ENCODE measurements at places on chromosomes 16 and 17. TPM values are rescaled to one million over a fixed set of nuclear protein-coding genes. Genes with fewer than 3 reads are reported as not detected.

DNA sequence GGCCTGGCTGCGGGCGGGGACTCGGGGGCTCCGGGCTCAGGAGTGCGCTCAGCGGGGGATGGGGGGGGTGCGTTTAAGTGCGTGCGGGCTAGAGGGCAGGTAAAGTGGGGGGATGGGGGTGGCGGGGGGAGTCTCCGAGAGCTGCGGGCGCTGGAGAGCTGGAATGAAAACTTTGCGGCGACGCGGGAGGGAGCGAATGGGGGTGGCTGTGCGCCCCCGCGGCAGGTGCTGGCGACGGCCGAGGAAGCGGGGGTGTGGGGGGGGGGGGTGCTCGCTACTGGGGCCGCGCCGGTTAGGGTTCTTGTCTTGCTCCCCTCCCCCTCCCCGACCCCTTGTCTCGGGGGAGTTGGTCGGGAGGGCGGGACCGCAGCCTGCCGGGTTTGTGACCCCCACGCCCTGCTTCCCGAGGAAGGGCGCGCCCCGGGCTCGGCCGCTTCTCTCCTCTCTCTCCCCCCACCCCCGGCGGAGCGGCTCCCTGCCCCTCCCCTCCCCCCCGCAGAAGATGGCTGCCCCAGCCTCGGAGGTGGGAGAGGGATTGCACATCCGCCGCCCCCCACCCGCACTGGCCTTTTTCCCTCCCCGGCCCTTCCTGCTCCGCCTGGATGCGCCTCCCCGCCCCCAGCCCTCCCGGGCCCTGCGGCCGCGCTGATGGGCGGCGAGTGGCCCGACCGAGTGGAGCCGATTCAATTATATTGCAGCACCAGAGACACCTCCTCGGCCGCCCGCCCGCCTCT lies 649 bp downstream of the GSE1 start:
- peak; percentile 24 for DNase-seq

GRCh38 chr17:13027246-13027645 lies 9.4 kb upstream of the ELAC2 start:
- no peak for DNase-seq

DNA sequence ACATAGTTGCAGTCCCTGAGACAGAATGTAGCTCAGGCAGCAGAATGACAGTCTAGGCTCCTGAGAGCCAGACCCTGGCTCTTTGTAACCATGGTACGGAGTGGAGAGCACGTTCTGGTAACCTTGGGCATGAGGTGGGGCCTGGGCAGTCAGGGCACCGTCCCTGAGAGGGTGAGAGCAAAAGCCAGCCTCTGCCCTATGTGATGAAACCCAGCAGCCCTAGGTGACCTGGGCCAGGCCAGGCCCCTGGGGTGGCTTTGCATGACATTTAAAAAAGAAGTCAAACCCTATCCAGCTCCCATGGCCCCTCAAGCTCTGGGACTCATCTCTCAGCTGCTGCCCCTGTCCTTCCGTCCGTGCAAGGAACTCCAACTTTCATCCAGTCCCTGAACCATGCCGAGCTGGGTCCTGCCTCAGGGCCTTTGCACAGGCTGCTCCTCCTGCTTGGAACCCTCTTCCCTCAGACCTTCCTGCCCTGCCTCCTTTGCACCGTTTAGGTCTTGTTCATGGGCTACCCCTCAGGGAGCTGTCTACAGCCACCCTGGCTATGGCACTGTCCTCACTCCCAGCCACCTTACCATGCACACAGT lies 188.6 kb downstream of the NTN1 start:
- DNase-seq = no peak

- DNase-seq = no peak
Observed at GRCh38 chr17:5699814-5700213, 115.5 kb upstream of the NLRP1 start.

Gene TAT
- not detected for total RNA-seq

DNA sequence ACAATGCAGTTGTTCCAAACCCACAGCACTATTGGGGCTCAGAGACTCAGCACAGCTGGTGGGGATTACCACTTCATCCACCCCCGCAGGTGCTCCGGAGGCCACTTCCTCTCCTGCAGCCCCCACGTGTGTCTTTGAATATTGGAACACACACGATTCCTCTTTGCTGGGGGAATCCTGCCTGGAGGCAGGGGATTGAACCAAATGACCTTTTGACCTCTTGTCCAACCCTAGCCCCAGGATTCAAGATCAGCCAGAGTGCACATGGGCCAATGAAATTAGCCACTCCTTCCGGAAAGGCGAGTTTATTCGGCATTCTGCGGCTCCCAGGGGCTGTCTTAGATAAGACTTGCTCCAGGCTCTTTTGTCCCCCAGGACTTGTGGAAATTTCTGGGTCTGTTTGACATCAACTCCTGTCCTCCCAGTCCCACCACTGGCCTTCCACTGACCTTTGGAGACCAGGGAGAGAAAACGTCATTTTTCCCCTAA lies 350.2 kb downstream of the FOXL1 start:
- no peak for DNase-seq
